ENCODE measurements at places on chromosomes 5 and 9. TPM values are rescaled to one million over a fixed set of nuclear protein-coding genes. Genes with fewer than 3 reads are reported as not detected.

- no peaks in the 10 kb centered on the region for H3K27me3 ChIP-seq
- H3K36me3 ChIP-seq: no peaks in the 10 kb centered on the region
- no peak for DNase-seq
- no peaks in the 10 kb centered on the region for H3K4me1 ChIP-seq
- H3K4me3 ChIP-seq: no peak overlapping the region
These were observed 474.3 kb upstream of the KIF2A start for GRCh38 chr5:61831736-61832135.

DNA sequence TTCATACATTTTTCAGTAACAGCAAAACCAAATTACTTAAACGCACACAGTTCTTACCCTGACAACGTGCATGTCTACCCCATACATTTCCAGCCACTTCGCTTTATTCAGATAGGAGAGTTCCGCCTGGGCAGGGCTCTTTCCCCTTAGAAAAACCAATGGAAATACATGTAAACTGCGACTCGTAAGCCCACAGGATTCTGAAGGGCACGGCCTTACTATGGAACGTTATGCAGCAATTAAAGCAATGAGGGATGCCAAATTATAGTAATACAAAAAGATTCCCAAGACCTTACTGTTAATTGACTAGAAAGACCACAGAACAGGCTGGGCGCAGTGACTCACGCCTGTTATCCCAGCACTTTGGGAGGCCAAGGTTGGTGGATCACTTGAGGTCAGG lies 64.5 kb downstream of the EPB41L4B start:
- no peaks in the 10 kb centered on the region for H3K4me1 ChIP-seq
- H3K27ac ChIP-seq: no peak overlapping the region
- no peaks in the 10 kb centered on the region for H3K27me3 ChIP-seq
- DNase-seq: no peak
- no peaks in the 10 kb centered on the region for H3K36me3 ChIP-seq
- no peak overlapping the region for H3K4me3 ChIP-seq

DNA sequence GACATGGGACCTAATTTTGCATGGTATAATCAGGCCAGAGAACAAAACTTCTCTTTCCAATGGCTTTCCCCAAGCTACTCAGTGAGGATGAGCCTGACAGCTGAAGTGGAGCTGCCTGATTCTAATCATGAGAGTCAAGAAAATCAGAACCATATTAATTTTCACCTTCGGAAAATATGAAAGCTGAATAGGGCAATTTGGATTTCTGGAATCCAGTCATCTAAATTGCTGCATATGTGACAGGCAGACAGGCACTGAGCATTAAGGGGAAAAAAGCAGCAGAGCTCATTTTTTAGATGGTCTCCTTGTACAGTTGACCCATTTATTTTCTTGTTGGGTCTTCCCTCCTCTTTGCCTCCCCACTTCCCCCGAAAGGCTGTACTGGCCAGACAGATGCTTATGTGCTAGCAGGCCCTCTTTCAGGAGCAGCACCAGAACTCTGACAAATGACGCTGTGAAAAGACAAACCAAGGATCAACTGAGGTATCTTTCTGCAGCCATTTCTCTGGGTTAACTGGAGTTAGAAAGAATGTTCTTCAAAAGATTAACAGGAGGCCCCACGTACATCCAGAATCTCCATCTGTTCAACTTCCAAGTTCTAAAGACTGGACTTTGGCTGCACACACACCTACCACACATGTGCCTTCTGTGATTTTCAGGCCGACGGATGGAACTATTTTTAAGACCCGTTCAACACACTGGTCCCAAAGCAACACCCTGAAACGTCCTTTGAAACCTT lies 175.2 kb downstream of the DCP2 start:
- H3K27me3 ChIP-seq: no peaks in the 10 kb centered on the region
- no peaks in the 10 kb centered on the region for H3K36me3 ChIP-seq
- peaks cover 9% of the 10 kb centered on the region for H3K4me1 ChIP-seq
- no peak for DNase-seq
- no peak overlapping the region for H3K4me3 ChIP-seq
- no peak overlapping the region for H3K27ac ChIP-seq

DNA sequence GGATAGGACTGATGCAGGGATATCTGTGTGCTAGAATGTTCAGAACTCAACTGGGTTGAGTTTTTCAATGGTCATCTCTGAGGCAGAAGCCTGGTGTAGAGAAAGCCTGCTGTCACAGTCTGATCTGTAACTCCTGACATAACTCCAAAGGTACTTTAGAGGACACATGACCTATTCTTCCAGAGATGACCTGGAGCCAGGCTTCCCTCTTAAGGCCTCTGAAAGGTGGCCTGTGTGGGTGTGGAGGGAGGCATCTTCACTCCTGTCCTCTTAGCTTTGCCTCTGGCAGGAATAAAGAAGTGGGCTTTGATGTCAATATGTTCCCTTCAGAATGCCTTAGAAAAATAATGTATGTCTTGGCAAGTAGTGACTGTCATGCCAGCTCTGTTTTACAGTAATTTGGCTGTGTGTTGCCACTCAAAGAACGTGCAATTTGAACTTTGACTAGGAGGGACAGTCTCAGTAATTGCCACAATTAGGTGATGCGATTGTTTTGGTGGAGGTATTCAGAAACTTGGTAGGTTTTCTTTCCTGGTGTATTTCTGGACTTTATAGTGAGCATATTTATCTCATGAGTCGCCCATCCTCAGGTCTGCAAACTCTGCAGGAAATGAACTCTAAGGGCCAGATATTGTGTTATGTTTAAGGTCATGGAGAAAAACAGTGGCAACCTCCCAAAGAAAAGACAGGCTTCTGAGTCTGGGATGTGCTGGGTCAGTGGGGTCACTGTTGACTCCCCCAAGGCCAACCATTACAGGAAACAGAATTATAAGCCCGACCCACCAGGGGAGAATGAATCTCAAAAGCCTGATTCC lies 3.2 kb upstream of the C5orf63 start:
- peaks cover 2% of the 10 kb centered on the region for H3K27me3 ChIP-seq
- H3K36me3 ChIP-seq: no peaks in the 10 kb centered on the region
- H3K27ac ChIP-seq: no peak overlapping the region
- H3K4me3 ChIP-seq: no peak overlapping the region

DNA sequence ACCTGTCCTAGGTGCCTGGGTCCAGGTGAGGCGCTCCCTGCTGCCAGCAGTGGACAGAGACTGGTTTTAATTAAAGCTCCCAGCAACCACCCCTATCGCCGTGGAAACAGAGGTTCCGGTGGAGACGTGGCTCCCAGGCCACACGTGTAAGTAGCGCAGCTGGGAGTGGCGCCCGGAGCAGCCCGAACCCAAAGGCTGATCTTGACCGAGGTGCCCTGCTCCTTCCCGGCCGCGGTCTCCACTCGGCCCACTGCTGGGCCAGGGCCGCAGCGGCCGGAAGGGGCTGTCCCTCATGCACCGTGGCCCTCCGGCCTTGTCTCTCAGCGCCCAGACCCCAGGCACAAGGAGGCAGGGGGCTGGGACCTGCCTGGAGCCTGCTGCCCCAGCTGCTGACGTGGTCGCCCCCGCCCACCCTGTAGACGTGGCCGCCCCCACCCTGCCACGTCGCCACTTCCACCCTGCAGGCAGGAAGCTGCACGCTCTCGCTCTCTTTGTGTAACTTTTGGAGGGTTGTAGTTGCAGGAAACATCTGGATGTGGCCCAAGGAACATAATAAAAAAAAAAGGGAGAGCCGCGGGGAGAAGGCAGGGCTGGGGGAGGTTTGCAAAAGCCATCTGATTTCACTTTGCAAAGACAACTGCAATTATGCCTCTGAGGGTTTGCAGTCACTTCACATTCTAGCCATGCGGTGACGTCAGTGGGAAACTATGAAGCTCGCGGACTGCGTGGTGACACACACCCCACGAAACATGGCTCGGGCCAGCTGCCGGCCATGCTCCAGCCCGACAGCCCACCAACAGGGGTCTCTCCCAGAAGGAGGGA lies 129.9 kb downstream of the RXRA start:
- peaks cover 15% of the 10 kb centered on the region for H3K4me1 ChIP-seq
- H3K27ac ChIP-seq: peak overlapping the region; percentile 84
- no peaks in the 10 kb centered on the region for H3K27me3 ChIP-seq

The CDX1 gene
- total RNA-seq: not detected

The FABP6 gene
- not detected for total RNA-seq

The MCC gene
- total RNA-seq: 11.9 TPM

The F12 gene
- total RNA-seq: 0.36 TPM

The NFIB gene
- 31.8 TPM for total RNA-seq

DNA sequence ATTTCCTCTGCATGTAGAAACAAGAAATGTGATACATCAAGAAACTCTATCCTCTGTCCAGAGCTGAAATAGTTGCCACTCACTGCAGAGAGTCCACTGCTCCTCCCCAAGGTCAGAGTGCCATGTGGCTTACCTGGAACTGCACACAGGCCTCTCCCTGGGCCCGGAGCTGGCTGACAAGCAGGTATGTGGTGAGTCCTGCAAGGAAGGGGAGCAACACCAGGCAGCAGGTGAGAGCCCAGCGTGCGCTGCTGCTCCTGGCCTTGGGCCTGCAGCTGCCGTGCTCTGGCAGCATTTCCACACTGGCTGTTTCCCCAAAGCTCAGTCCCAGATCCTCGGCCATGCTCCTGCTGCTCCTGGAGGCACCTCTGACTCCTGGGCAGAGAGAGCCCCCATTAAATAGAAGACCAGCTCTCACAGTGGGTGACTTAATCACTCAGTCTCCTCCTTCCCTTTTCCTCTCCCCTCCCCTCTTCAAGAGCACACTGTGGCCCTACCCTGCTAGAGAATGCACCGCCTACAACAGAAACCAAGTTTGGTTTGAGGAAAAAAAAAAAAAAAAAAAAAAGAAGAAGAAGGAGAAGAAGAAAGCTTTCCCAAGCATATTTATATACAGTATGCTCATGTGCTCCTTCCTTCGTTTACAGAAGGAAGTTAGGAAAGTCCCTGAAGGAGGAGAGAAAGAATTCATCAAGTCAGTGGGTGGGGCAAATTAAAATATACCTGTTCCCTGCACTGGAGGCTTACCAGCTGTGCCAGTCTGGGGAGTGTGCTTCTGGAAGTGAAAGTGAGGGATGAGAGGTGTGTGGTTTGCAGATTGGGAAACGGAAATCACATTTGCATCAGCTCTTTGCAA lies at the start of gene TNFSF15:
Gene TNFSF15, minus strand, starts transcription at position 370 of the 856 bp plus-strand sequence. Its CDS starts 27 bp downstream, at position 343.
- H3K36me3 ChIP-seq: no peaks in the 10 kb centered on the region
- H3K4me1 ChIP-seq: peaks cover 16% of the 10 kb centered on the region
- H3K27ac ChIP-seq: no peak within 1 kb of the TSS
- H3K4me3 ChIP-seq: no peak within 1 kb of the TSS

DNA sequence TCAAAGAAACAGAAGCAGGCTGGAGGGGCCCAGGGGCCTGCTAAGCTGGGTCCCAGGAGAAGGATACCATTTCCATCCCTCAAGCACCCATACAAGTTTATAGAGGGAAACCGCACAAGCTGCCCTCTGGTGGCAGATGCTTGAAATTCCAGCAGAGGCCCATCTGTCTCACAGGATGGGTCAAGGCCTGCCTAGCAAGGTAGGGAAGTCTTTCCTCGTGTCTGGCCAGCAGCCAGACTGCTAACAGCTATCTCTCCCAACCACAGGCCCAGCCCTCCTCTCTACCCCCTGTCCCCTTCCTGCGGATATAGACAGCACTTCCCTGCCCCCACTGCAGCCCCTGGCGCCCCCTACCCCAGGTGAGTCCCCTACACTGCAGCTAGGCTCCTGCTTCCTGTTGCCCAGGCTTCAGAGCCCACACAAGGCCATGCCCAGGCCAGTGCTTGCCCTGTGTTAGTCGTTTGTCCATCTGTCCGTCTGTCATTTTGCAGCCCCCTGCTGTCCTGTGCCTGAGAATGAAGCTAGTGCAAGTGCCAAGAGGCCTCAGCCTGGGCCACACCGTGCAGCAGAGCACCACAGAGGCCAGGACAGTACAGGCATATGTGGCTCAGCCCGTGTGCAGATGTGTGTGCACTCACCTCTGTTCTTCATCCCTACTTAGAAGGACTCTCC lies 26.2 kb downstream of the TCF7 start:
- DNase-seq: peak; percentile 59
- H3K36me3 ChIP-seq: peaks cover 29% of the 10 kb centered on the region

DNA sequence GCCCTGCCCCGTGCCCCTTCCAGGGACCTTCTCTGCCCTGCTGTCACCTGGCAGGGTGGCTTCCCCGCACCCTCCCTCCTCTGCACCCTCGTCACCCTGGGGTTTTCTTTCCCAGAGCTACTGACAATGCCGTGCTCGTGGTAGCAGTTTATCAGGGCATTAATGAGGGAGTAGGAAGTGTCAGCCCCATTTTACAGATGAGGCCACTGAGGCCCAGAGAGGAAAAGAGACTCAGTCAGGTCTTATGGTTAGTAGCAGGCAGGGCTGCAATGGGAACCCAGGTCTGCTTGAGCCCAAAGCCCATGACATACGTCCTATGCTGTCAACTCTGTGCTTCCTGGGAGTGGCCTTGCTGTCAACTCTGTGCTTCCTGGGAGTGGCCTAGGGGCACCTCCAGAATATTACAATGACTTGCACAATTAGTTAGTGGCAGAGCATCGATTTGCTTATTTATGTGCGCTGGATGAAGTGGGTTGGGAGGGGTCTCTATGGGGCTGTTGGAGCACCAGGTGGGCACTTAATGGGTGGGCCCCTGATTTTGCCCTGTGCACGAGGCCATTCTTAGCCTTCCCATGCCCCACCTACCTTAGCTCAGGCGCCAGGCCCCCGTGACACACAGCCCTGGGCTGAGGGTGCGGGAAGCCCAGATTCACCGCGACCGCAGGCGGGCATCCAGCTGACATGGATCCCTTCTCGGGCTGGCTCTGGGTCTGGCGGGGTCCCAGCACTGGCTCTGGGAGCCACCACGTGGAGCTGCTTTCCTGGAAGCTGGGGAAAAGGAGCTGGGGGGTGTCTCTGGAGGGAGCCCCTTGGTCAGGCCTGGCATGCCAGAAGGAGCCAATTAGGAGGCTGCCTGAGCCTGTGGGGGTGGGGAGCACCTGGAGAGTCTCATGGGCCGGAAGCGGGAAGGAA lies 82.0 kb upstream of the ORM1 start:
- H3K4me3 ChIP-seq: no peak overlapping the region
- no peaks in the 10 kb centered on the region for H3K36me3 ChIP-seq

The FGD3 gene
- total RNA-seq: 1.3 TPM

The ANKRD18A gene
- not detected for total RNA-seq

DNA sequence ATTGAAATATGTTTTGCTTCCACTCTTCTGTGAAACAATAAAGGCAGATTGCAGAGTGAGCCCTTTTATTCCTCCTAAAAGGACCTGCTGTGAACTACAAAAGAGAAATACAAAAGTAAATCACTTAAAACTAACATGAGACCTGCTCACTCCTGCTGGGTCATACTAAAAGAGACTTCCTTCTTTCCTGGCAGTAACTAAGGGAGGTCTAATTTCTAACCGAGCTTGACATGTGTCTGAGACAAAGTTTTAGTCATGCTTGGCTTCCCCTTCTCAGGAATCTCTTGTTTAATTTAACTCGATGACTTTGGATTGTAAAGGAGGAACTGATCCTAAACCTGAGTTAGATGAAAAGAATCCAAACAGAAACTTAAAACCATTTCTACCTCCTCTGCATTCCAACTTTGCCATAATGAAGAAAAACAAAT lies 86.4 kb upstream of the CDH6 start:
- no peak overlapping the region for H3K4me3 ChIP-seq
- no peak overlapping the region for H3K27ac ChIP-seq
- H3K36me3 ChIP-seq: no peaks in the 10 kb centered on the region
- H3K4me1 ChIP-seq: no peaks in the 10 kb centered on the region
- H3K27me3 ChIP-seq: no peaks in the 10 kb centered on the region

GRCh38 chr5:25554077-25554476 lies 909.3 kb upstream of the CDH10 start:
- H3K36me3 ChIP-seq: no peaks in the 10 kb centered on the region
- no peaks in the 10 kb centered on the region for H3K27me3 ChIP-seq
- no peak overlapping the region for H3K27ac ChIP-seq
- no peak overlapping the region for H3K4me3 ChIP-seq

The LECT2 gene
- not detected for total RNA-seq

Data from gastrocnemius medialis (tissue), 4 donors.